Stimulated activated CD8-positive, alpha-beta memory T cell treated with anti-CD3 and anti-CD28 coated beads, Interleukin-15, amount 100 ng/mL, for 48 hours (primary cell): ENCODE measurements at places on chromosomes 4 and X.

GRCh38 chrX:140524556-140524955 is 19.7 kb upstream of the SOX3 start:
- no peak for DNase-seq

DNA sequence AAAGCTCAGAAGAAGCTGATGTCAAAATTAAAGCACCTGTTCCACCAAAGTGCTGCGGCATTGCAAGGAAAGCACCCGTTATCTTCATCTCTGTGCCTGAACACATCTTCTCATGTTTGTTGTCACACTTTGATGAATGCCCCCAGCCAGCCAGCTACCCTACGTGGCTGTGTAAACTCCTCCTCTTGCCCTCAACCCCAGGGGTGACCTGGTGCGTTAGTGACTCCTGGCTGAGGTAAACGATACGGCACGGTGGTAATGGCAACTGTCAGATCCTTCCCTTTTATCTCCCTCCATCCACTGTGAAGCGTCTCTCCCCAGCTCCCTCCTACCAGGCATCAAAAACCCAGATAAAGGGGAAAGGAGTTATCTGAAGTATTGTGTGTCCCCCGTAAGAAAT is 90.6 kb upstream of the WWC2 start:
- no peak for DNase-seq

DNA sequence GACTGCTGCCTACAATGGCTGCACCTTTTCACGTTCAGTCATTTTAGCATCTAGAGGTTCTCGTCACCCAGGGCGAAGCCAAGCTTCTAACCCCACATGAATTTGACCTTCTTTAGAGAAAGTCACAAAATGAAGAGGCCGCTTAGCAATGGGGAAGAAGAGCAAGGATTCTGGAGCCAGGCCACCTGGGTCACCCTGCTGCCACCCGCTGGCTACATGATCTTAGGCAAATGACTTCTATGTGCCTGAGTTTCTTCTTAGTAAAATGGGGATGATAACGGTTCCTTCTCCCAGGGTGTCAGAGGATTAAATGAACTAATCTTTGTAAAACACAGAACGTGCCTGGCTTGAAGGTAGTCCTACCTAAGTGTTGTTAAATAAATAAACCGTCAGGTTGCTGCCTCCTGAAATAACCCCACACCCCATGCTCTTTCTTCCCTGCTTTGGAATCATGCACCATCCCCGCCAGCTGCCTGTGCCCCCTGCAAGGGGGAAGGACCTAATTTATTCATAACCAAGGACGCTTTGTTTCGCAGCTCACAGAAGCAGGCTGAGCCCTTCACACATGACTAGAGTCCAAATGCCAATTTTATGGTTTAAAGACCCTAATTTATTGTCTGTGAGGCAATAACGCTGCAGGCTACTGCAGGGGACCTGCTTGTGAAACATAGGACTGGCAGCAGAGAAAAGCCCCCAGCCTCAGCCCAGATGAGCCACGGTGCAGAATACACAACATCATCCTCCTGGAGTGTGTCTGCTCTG is 28.6 kb upstream of the NSG1 start:
- no peak for DNase-seq

DNA sequence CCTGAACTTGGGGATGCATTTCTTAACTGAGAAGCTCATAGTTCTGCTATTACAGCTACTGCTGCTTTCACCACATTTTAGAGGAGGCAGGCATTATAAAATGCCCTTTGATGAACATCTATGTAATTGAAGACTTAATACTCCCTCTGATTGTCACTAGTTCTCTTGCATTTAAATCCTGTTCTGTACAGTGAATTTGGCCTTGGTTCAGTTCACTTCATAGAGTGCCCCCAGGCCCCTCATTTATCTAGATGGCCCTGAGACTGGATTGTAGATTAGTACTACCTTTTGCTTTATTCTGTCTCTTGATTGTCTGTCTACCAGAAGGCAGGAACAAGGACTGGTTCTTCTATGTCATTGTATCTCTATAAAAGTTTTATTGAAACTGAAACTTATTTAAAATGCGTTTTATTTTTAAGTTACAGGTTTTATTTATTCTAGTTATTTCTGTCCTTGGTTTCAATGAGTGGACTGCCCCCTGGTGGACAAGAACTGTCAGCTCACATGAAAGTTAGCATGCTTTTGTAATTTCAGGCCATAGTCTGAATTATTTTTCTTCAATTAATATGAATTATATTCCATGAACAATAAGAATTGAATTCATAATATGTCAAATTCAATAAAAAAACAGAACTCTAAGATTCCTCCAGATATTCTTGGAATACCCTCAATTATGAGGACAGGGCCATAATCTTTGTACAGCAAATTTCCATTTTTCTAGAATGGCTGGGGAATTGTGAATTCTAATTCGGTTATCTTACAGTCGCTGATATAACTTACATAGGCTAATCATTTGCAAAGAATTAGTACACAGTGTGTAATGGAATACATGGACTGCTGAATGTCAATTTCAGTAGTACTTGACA is 47.2 kb upstream of the TMEM33 start:
- DNase-seq = no peak

DNA sequence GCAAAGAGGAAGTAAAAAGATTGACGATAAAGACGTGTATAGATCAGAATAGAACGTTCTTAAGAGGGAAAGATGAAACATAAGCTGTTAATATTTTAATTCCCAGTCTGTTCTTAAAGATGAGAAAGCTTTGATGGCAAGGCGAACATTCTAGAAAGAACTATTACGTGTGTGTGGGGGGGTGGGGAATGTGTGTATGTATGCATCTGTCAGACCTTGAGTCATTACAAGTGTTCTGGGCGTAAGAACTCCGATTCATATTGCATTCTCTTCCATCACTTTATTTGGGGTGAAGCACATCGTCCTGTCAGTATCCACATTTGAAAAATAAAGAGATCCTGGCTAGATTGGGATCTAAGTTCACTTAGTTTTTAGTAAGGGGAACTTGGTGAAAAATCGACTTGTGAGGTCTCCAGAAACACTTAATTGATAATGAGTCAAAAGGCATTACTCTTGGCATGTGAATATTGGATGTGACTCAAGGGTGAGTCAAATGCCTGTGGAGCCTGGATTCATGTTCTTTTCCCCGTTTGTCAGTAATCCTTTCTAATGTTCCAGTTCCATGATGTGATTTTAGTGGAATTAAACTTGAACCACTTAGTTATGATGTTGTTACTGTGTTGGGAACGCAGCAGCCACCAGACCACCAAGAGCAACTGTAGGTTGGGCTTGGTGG is 3.1 kb downstream of the SMS start:
- DNase-seq = no peak

DNA sequence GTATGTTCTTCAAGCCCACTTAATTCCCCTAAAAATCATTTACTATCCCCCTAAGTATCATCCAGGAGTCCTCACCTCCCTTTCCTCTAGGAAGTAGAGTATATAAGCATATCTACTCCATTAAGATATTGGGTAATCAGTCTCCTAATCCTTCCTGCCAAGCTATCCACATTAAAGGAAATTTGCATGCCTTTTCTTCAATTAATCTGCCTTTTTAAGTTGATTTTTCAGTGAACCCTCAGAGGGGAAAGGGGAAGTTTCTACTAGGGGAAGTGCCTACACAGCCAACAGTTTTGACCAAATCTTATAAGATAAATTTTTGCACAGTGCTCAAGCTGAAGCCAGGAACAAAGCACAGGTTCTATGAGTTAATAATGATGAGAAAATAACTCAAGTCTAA is 222.8 kb downstream of the NLGN4X start:
- DNase-seq = no peak

DNA sequence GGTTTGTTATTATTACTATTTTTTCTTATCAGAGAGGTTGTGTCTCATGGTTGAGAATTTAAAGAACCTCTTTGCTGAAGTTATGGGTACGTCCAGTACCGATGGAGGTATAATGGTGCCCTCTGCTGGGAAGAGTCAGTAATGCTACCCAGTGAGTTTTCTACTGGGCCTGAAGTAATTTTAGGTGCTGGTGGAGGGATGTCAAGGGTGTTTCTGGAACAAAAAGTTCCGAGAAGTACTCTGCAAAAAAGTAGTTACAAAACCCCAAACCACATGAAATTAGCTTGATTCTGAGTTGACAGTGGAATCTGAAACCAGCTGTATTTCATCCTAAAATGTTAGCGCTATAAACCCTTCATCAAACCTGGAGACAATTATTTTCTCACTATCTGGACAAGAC is 102.5 kb upstream of the MID1 start:
- peak; percentile 10 for DNase-seq

DNA sequence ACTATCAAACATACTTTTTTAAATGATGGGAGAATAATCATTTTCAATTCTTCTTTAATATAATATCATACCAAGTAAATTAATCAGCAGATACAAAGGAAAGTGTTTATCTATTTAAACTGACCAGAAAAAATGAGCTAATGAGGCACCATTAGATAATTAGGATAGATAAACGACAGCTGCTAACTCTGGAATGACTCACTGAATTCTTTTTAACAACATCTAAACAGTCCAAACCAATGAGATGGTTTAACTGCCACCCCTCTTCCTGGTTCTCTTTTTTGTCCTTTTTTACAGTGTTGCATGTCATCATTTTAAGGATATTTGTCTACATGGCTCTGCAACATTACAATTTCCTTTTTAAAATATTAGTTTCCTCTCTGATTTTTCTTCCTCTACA is 41.6 kb downstream of the UNC5C start:
- DNase-seq = no peak

GRCh38 chr4:102663073-102663472 is 97.7 kb downstream of the MANBA start:
- DNase-seq = no peak

DNA sequence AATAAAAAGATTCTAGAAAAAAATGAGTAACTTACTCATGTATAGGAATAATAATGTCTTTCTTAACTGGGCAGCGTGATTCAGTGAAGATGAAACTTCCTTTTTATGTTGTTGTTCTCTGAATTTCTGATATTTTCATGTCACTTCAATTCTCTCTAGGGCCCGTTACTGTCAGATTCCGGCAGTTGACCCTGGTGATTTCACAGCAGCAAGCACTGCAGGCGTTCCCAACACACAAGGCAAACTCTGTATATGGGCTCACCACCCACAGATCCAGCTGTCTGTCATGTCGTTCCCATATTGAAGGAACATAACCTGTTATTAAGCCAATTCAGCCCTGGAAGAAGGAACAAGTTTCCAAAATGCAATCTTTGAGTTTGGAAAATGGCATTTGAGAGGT is 288.3 kb upstream of the GALNTL6 start:
- no peak for DNase-seq

DNA sequence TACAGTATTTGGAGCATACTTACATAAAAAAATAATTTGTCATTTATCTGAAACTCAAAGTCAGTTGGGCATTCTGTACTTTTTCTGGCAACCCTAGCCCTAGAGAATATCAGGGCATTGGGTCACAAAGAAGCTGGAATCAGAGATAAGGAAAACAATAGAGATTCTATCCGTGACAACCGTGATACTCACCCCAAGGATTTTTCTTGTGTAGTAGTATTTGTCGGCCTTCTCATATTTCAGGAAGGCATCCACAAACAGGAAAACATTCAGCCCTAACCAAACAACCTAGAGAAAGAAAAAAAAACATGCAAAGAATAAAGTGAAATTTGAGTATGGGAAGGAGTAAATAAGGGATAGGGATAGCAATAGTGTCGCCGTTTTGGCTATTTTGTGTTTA is 3.6 kb downstream of the NOX1 start:
- DNase-seq = no peak

GRCh38 chrX:112641449-112641848 is 38.3 kb downstream of the LHFPL1 start:
- no peak for DNase-seq

DNA sequence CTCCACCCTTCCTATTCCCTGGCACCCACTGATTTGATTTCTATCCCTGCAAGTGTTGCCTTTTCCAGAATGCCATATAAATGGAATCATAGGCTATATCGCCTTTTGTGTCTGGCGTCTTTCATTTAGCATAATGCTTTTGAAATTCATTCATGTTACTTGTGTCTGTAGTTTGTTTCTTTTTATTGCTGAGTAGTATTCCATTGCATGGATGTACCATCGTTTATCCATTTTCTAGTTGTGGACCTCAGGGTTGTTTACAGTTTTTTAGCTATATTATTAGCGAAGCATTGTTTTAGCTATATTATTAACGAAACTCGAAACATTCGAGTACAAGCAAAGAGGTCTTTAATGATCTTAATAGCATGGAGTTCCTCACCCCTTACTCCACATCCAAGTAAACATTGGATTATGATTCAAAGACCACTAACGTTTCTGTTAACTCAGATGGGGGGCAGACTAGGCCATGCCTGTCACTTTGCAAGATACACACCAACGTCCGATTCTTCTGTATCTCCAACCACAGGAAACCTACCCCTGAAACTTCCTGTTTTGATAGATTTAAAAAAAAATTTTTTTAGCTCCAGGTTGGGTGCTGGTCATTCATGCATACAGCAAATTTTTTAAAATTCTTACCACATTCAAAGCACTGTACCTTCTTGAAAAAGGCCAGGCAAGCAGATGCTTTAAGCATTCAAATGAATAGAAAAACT is 1.1 kb downstream of the DCK start:
- no peak for DNase-seq

DNA sequence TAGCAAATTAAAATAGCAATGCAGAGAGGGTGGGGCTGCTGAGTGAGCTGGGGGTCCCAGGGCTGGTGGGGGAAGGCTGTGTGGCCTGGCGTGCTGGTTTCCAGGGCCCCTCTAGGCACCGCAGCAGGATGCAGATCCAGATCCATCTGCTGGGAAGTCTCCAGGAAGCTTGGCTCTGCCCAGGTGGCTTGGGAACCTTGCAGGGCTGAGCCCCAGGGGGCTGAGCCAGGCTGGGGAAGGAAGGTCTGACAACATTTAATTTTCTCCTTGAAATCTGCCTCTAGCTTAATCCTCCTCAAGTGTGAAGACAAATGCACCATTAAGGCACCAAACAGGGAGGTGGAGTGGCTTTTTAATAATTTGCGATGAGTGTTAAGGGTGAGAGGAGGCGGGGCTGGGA is 31.7 kb downstream of the SORCS2 start:
- DNase-seq = no peak

DNA sequence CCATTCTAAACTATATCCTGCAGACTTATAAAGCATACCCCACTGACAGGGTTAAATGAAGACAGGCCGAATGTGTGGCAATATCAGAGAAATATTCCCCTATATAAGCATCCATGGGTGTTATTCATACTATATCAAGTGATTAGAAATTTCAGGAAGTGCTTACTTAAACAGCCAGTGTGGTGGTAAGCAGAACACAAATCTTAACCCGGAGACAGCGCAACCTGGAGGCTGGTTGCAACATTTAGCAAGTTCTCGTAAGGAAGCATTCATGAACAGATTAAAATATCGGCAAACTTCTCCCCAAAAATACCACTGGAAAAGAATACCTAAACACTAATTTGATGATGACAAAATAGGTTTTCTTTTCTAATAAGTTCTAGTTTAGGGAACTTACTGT is 261.2 kb downstream of the CBLL2 start:
- no peak for DNase-seq

GRCh38 chrX:124764354-124764753 is 418.0 kb downstream of the SH2D1A start:
- no peak for DNase-seq

- no peak for DNase-seq
Observed at GRCh38 chrX:8783097-8783713, 18.0 kb downstream of the FAM9A start.

GRCh38 chrX:48715876-48716502 is 19.5 kb downstream of the SUV39H1 start:
- no peak for DNase-seq

- DNase-seq = peak; percentile 19
Observed at GRCh38 chr4:152850377-152850776, 70.6 kb downstream of the ARFIP1 start.
